Stimulated activated CD4-positive, alpha-beta T cell treated with anti-CD3 and anti-CD28 coated beads, Interleukin-2, amount 100 ng/mL, for 48 hours (primary cell): ENCODE measurements at places on chromosomes 7 and 10.

- no peak for DNase-seq
Measured at GRCh38 chr7:84975586-84976185, 211.2 kb downstream of the SEMA3D start.

DNA sequence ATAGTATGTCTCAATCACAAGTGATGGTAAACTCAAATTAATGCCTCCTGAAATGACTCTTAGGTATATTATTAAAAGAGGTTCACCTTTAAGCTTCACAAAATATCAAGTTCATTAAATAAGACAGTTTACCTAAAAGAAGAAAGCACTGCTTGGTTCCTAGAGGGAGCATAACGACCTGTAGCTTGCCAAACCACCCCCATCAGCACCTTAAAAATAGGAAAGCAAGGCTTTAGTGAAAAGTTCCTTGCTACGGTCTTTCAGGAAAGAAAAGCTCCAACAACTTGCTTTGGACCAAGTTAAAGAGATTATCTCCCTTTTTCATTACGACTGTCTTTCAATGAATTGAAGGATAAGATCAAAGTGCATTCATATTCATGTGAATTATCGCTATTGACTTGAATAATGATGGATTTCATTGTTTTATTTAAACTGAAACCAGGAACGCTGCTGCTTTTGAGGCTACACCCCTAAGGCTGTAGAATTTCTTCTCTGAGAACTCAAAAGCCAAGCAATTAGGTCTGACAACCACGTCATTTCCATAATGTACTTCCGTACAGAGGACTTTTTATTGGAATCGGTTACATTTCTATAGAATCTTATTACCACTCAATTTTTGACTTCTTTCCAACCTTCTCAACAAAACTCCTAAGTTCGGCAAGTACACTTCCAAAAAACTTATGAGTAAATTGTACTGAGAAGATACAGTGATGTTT lies 7.0 kb upstream of the SPAG6 start:
- no peak for DNase-seq

- DNase-seq = peak; percentile 7
Measured at GRCh38 chr10:484925-485661, 204.4 kb downstream of the DIP2C start.

GRCh38 chr10:75894761-75895160 lies 463.3 kb downstream of the LRMDA start:
- DNase-seq = no peak

- DNase-seq = no peak
Measured at GRCh38 chr10:55852900-55853299, 508.2 kb downstream of the ZWINT start.

- no peak for DNase-seq
Measured at GRCh38 chr7:17139081-17139480, 159.4 kb upstream of the AHR start.

DNA sequence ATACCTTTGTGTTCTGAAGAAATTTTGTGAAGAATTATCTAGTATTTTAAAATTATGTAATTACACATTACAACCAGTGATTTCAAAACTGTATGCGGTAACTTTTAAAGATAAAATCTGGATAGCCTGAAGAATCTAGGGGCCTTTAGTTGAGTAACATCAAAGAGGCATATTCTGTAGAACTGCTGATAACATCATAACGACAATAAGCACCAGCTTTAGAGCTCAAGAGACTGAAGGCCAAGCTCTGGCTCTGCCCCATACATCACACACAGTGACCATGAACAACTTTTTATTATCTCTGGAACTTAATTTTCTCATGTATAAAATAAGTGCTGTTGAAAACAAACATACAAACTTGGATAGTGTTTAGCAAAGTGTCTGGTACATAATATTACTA lies 121.1 kb upstream of the RHOBTB1 start:
- DNase-seq = no peak

GRCh38 chr10:5497948-5498730 lies 1.2 kb downstream of the CALML5 start:
- no peak for DNase-seq

- DNase-seq = peak; percentile 18
Measured at GRCh38 chr10:50310560-50311174, 59.4 kb upstream of the ASAH2 start.

DNA sequence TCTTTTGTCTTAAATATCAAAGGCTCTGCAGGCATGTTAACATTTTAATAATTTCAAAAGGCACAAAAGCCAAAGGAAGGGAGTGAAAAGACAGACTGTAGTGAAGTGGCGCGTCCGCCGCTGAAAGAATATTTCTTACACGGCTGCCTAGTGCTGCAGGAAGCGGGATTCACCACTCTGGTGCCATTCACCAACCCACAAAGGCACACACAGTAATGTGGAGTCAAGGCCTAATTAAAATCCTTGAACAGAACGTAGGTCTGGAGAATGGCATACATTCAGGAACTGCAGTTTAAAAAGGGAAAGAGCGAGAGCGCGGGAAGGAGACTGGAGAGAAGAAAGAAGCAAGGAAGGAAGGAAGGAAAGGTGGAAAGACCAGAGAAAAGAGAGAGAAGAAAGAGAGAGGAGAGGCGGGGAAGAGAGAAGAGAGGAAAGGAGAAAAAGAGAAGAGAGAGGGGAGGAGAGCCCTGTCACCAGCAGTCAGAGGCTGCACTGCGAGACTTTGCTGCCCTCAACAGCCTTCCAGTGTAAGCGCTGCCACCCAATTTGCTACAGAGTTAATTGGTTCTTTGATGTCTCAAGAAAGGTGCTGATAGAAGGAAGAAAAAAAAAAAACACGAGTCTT lies 554.0 kb downstream of the MDFIC start:
- DNase-seq = no peak

GRCh38 chr10:71090801-71091200 lies 121.6 kb upstream of the UNC5B start:
- no peak for DNase-seq

- no peak for DNase-seq
Measured at GRCh38 chr10:114711176-114711868, 53.2 kb upstream of the ABLIM1 start.

GRCh38 chr7:19491371-19491770 lies 217.5 kb downstream of the POLR1F start:
- DNase-seq = no peak

- no peak for DNase-seq
Measured at GRCh38 chr10:51744235-51745000, 45.0 kb upstream of the CSTF2T start.

DNA sequence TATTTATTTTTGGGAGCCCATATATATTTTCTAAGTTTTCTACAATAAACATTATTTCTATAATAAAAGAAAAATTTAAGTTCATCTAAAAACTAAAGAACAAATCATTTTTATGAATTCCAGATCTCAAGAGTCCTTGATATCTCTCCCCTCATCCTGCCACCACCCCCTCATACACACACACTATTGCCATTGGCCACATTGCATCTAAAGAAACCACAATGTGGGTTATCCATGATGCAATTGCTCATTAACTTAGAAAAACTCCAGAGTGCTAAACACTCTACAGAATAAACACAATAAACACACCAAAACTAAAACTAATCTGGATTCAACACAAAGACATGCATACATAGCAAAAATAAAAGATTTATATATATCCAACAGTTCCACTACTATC lies 37.8 kb downstream of the FAM13C start:
- no peak for DNase-seq
